Left ventricle myocardium inferior (tissue), 1 donor: ENCODE measurements at places on chromosomes 6 and 20. TPM values are rescaled to one million over a fixed set of nuclear protein-coding genes. Genes with fewer than 3 reads are reported as not detected.

Gene MOG
- 14.7 TPM for total RNA-seq

DNA sequence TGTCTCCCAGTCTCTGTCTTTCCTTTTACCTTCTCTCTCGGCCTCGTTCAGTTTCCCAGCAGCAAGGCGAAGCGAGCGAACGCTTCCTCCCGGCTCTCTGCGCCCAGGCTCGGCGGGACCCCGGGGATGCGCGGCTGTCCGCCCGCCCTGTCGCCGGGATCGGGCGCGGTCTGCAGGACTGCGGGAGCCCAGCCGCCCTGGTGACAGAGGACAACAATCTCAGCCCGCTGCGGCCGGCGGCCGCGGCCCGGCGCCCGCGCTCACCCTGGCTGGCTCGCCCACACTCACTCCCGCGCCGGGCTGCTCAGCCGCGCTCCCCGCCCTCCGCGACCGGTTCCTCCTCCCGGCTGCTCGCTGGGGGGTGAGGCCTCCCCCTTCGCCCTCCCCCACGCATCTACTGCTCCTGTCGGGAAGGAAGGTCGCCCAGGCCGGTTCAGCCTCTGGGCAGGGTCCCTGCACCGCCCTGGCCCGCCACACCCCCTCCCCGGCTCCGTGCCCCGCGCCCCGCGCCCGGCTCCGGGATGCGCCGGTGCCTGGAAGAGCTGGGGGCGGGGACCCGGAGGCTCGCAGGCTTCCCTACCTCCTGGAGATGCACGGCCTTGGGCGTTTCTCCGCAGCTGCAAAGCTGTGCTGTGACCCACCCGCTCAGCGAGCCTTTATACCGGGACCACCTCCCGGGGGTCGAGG lies 410 bp downstream of the SYNE1 start:
- DNase-seq = peak; percentile 54

GRCh38 chr6:38498085-38498484 lies 141.6 kb downstream of the BTBD9 start:
- no peak for DNase-seq

GRCh38 chr6:19691465-19692167 lies 145.6 kb upstream of the ID4 start:
- no peak for DNase-seq

Gene TRERF1
- total RNA-seq = 1.4 TPM

- no peak for DNase-seq
Measured at GRCh38 chr6:43729537-43729936, 40.5 kb upstream of the VEGFA start.

Gene TREML2
- not detected for total RNA-seq

Gene RHAG
- 0.44 TPM for total RNA-seq

DNA sequence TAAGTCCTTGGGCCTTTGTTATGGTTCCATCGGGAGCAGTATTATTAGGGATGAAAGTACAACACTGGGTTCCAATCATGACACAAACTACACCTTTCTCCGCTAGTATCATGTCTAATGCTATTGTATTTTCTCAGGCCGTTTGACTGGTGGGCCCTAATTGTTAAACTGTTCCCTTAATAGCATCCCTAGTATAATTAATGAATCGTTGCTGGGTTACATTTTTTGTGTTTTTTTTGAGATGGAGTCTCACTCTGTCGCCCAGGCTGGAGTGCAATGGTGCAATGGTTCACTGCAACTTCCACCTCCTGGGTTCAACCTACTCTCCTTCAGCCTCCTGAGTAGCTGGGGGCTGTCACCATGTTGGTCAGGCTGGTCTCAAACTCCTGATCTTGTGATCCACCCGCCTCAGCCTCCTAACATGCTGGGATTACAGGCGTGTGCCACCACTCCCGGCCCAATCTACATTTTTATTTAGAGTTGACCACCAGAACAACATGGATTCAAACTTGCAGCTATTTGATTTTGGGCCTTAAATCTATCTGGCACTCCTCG lies 4.1 kb upstream of the ZNFX1 start:
- DNase-seq = no peak

Gene YIPF3
- 69.9 TPM for total RNA-seq

DNA sequence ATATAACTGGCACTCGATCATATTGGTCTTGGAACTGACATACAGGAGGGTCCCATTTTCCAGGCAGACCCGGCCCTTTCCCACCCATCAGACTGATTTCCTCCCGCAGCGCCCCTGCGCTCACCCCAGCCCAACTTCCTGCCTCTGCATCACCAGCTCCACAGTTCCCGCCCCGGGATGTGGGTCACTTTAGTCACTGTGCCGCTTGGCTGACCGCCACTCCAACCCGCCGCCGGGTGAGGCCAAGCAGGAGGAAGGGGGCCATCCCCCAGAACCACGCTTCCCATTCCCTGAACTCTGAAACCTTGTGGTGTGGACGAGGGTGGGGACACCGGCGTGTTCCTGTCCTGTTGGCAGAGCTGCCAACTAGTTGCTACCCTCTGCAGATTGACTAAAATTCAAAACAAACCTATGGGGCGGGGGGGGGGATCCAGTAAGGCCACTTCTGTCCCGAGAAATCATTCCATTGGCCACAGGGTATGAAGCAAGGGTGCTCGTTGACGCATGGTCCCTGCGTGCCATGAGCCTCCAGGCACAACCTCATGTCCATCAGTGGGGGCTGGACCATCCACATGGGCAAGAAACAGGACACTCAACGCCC lies 12.3 kb downstream of the TGM2 start:
- peak; percentile 84 for DNase-seq

DNA sequence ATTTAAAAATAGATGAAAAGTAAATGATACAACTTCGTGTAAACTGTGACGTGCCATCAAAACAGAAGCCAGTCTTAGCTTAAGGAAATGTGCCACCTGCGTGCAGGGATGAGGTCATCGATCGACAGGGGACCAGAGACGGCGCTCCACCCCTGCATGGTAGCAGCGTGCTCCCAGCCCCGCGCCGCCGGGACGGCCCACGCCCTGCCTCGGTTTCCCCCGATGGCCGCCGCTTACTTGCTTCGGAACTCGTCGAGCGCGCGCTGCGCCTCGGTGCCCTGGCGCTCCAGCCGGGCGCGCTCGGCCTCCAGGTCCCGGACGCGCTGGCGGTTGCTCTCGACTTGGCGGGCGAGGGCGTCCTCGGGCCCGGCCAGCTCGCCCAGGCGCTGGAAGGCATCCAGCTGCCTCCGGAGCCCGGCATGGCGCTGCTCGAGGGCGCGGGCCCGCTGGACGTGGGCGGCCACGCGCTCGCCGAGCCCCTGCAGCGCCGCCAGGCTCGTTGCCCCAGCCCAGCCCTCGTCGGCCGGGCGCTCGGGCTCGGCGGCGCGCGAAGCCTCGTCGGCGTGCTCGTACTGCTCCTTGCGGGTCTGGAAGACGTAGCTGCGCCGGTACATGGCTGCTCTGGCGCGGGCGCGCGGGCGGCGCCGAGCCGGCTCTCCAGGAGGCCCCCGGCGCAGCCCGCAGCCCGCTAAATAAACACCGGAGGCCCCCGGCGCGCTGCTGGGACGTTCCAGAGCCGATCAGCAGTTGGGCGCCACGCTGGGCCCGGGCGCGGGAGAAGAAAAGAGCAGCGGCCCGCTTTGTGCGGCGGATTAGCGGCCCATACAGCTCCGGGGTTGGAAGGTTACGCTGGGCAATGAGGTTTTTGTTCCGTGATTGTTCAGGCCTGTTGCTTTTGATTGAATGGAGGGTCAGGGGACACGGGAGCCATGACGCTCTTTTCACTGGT lies at the start of gene BFSP1:
Gene BFSP1, minus strand, starts transcription at position 664 of the 949 bp plus-strand sequence. Its CDS starts 50 bp downstream, at position 614.
- peak; percentile 47 for DNase-seq

- DNase-seq = no peak
Measured at GRCh38 chr6:38797391-38797790, 82.3 kb downstream of the DNAH8 start.

Gene FGD2
- 6.0 TPM for total RNA-seq

Gene BPI
- not detected for total RNA-seq

DNA sequence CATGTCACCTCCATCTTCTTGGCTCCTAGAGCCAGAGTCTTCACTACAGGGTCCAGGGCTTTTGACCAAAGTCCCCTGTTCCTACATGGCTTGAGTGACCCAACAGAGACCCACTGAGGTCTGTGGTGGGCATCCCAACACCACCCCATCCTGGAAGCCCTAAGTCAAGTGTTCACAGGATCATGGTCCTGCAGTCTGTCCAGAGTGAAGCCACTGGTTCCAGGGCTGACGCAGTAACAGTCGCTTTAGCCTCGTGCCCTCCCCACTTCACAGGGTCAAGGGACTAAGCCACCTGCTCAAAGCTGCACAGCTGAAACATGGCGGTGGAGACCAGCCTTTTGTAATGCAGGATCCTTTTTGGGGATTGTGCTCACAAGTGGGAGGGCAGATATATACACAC lies 133.9 kb downstream of the JPH2 start:
- DNase-seq = no peak

Gene ZKSCAN8
- total RNA-seq = 11.2 TPM

Gene RIPOR2
- total RNA-seq = 3.1 TPM

Gene PBX2
- total RNA-seq = 36.5 TPM

DNA sequence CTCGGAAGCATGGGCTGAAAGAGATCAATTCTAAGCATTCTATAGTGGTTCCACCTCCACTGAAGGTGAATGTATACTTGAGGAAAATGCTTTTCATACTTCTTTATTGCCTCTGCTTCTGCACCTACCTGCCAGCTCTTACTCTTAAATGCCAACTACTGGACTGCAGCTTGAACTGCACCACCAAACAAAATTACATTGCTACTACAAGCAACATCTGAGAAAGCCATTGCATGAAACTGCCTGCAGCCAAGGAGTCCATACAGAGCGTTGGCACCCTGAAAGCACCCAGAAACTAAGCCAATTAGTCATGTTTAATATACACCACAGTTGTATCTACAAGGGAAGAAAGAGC lies 440.9 kb downstream of the BTBD3 start:
- DNase-seq = no peak

Gene ZNF341
- total RNA-seq = 1.8 TPM

Gene TPMT
- 14.1 TPM for total RNA-seq

Gene TMEM200A
- not detected for total RNA-seq

Gene SLC4A11
- 0.11 TPM for total RNA-seq

Gene CFAP61
- 54.8 TPM for total RNA-seq

DNA sequence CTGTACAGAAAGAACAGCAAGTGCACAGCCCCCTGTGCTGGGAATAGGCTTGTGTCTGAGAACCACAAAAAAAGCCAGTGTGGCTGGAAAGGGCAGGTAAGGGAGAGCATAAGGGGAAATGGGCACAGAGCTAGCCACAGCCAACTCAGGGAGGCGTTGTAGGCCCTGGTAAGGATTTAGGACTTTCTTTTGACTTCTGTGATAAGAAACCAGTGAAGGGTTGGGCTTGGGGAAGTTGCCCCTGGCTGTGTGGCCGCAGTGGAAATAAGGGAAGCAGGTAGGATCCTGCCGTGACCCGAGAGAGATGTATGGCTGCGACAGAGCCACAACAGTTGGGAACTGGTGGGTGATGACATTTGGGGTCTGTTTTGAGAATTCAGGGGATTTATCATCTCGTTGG lies 30.0 kb upstream of the PHACTR2 start:
- no peak for DNase-seq

DNA sequence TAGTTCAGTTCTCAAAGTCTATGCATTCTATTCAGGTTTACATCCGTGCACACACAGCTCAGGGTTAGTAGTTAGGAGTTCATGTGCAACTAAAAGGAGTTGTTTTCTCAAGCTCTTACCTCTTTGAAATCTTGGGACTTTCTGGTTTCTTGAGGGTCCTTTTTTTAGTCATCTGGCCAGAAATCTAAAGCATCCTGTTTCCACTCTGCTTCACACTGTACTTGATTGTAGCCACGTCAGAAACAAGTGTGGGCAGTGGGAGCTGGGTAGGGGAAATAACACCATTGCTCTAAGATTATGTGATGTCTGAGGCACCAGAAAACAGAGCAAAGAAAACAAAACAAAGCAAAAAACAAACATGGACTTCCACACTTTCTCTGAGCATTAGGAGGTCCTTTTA lies 58.3 kb downstream of the HDGFL1 start:
- DNase-seq = no peak

- DNase-seq = no peak
Measured at GRCh38 chr6:156917213-156917612, 140.0 kb downstream of the ARID1B start.

Gene SSTR4
- total RNA-seq = not detected

- DNase-seq = no peak
Measured at GRCh38 chr6:89675949-89676748, 37.6 kb upstream of the LYRM2 start.

GRCh38 chr20:61802721-61803311 lies 262.9 kb downstream of the TAF4 start:
- peak; percentile 12 for DNase-seq

GRCh38 chr6:16827627-16828026 lies 66.4 kb upstream of the ATXN1 start:
- DNase-seq = no peak

Gene TASP1
- total RNA-seq = 5.5 TPM

- DNase-seq = peak; percentile 80
Measured at GRCh38 chr20:19688031-19688806, 69.8 kb upstream of the RIN2 start.

GRCh38 chr6:46370622-46371021 lies 120.6 kb downstream of the RCAN2 start:
- no peak for DNase-seq

DNA sequence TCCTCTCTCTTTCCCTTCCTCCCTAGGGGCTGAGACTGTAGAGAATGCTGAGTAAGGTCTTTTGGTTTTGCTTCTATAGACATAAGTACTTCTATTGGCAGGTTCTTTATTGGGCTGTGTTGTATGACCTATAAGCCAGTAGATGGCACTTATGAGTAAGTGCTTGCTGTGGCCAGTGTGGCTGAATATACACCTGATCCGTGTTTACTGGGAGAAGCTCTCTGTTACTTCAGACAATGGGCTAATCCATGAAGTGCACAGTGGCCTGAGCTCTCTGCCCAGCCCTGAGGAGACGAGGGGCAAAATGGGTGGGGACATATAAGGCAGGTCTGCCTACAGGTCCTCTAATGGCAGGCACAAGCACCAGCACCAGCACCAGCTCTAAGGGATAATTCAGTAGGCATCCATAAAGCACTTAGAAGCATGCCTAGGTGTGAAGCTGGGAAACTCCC lies 610.3 kb downstream of the RNF144B start:
- DNase-seq = no peak
